ENCODE measurements at places on chromosomes 2 and 18. TPM values are rescaled to one million over a fixed set of nuclear protein-coding genes. Genes with fewer than 3 reads are reported as not detected.

- no peak for DNase-seq
Observed at GRCh38 chr2:68669651-68670050, 26.3 kb downstream of the PROKR1 start.

- no peak for DNase-seq
Observed at GRCh38 chr18:36522509-36522908, 225.0 kb downstream of the FHOD3 start.

GRCh38 chr2:2523461-2524347 is 192.6 kb upstream of the MYT1L start:
- no peak for DNase-seq

- DNase-seq = no peak
Observed at GRCh38 chr2:178111743-178112142, 494 bp upstream of the RBM45 start.

DNA sequence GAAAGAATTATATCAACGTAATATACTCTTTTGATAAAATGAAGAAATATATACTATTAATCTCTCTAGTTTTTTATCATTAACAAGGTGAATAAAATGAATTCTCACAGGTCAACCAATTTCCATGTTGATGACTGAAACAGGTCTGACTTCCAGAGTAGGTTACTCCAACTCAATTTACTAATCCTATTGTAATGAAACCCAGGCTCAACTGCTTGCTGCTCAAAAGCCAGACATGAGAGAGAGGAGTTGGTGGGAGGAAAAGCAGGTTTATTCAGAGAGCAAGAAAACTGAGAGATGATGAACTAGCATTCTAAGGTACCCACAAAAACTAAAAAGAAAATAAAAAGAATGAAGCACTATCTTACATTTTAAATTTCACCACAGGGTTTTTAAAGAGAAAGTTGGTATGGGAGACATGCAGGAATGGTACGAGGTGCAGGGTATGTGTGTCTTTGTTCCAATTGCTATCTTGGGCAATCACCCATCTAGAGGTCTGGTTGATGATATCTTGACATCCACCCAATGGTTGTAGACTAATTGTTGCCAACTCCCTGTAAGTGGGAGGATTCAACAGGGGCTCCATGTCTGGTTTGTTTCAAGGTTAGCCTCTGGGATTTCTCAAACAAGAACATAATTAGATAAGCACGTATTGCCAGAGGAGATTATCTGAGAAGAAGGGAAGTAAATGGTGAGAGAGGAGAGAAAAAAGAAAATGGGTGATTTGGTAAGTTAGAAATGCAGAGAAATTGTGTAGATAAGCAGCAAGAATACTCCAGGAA is 471.4 kb upstream of the REG3G start:
- no peak for DNase-seq

- no peak for DNase-seq
Observed at GRCh38 chr2:167935803-167936110, 311.6 kb downstream of the STK39 start.

GRCh38 chr2:233414273-233414654 is 60.0 kb downstream of the DGKD start:
- DNase-seq = peak; percentile 81

- no peak for DNase-seq
Observed at GRCh38 chr18:46809145-46809544, 52.3 kb upstream of the ST8SIA5 start.

- DNase-seq = peak; percentile 90
Observed at GRCh38 chr2:32711219-32711618, 83.4 kb downstream of the TTC27 start.

DNA sequence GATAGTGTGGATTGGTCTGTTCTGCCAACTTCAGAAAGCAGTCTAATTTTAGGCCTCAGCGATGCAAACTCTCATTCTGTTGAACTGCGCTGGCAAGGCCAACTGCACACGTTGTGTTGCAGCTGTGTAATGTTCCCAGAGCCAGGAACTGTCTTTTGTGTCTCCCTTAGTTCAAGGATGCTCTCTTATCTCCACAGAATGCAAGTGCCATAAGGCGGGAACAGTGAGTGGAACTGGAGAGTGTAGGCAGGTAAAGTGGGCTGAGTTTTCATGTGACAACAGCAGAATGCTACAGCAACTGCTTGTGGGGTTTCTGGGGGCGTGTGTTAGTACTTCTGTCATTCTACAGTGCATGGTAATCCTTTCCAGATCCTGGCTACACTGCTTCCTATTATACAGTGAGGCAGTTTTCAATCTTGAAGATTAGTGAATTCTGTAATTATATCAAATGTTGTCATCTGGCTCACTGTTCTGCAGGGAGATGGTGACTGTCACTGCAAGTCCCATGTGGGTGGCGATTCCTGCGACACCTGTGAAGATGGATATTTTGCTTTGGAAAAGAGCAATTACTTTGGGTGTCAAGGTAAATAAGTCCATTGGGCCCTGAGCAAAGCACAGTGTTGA is 125.8 kb downstream of the LAMA3 start:
- DNase-seq = no peak

Gene CRYGD
- total RNA-seq = not detected

Gene GKN1
- not detected for total RNA-seq

Gene MAP4K4
- 133 TPM for total RNA-seq

Data from PC-3 (cell line).